Suppressor macrophage (primary cell): ENCODE measurements at places on chromosomes 4 and X.

GRCh38 chrX:98194036-98194435 lies 1310.3 kb downstream of the RPA4 start:
- no peak for DNase-seq

- no peak for DNase-seq
These were observed 146.0 kb downstream of the TMEM144 start for GRCh38 chr4:158356301-158356700.

- no peak for DNase-seq
These were observed 18.5 kb downstream of the EPHA5 start for GRCh38 chr4:65651751-65652150.

GRCh38 chr4:183639291-183639690 lies 19.7 kb downstream of the RWDD4 start:
- DNase-seq = no peak
